Dorsolateral prefrontal cortex (tissue), 122 donors: ENCODE measurements at places on chromosomes 2 and 18.

DNA sequence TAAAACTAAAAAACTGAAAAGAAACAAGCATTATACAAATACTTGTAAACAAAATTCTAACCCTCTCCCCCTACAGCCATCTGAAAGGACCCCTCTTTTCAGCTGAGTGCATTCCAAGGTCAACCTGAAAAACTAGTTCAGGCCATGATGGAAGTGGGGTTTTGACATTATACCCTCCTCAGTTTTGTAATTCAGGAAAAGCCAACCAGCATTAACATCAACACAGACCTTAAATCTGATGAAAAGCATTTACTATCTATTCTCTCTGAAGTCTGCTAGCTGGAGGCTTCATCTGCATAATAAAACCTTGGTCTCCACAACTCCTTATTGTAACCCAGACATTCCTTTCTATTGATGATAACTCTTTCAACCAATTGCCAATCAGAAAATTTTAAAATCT lies 302.2 kb downstream of the CNTNAP5 start:
- no peak for DNase-seq

- DNase-seq: no peak
Measured at GRCh38 chr2:178199334-178199733, 5.0 kb downstream of the OSBPL6 start.

DNA sequence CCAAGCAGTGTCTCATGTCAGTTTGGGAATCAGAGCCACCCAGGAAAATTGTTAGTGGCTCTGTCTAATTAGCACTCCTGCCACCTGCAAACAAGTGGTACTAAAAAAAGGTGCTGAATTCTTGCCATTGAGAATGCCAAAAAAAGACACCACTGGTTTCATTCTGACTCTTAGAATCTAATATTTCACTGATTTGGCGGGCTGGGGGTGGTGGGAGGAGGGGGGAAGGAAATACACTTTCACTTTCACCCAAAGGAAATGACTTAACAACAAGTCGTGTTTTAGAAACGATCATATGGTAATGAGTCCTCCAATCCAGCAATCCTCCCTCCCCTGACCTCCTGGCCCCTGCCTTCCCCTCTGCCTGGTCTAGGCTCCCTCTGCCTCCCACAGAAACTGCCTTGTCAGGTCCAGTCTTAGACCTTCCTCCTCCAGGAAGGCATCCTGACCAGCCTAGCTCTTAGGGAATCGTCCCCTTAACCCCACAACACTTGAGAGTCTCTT lies 4.4 kb upstream of the KLHL29 start:
- no peak for DNase-seq

DNA sequence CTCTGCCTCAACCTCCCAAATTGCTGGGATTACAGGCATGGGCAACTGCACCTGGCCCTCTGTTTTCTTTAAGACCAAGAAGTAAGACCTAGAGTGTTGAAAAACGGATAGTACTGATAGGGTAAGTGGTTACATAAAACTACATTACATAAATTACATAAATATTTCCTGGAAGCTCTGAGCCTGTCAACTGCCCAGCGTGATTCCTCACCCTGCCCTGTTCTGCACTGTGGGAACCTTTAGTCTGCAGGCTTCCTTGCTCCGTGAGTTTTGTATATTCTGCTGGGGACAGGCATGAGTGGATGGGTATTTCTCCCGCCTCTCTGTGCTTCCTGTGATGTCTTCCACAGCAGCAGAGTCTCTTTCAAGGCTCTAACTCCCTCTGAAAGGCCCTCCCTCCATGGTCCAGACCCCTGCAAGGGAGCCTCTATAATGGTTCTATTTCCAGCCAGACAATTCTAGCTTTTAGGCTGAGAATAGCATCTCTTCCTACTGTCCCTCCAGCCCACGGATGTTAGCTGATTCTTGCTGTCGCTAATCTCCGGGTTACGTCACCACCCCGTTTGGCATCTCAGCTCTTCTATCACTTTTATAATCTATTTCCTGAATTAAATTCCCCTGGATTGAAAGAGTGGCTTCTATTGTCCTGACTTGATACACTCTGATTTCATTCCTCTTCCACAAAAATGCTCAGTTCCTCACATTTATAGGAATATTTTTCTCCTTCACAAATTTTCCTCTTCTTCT lies 49.5 kb upstream of the PLEKHM3 start:
- DNase-seq: no peak
